A549 (cell line): ENCODE measurements at places on chromosomes 7 and 10.

DNA sequence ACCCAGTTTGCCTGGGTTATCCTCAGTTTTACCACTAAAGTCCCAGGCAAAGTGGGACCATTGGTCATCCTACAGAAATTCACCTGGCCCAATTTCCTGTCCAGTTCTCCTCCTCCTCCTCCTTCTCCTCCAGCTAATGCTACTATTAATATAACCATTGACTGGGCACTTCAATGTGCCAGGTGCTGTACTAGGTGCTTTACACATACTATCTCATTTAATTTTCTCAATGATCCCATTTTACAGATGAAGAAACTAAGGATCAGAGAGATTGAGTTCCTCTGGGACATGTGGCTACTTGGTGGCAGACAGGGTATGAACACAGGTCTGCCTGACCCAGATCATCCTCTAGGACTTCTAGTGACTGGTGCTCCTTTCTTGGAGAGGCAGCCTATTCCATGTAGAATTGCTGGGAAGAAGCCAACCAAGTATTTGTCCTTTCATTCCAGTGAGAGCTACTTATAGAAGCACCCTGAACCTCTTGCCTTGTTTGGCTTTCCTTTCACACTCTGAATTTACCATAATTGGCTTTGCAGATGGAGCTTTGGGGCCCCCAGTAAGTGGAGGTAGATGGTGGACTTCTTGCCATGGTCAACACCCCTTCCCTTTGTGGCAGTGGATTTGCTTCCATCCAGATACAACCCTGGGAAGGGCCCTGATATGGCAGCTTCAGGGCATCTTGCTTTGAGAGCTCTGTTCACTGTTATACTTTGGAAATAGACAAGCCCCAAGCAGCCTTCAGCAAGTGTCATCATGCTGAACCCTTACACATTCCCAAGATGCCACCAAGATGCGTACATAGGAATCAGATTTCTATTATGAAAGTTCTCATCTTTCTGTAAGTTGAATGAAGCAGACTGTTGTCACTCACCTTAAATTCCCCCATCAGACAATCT, 78.7 kb downstream of the MYOF start:
- no peak for DNase-seq

- no peak for DNase-seq
Observed at GRCh38 chr7:37439653-37440026, 9.0 kb downstream of the ELMO1 start.

GRCh38 chr7:12694817-12695216, 7.4 kb downstream of the ARL4A start:
- DNase-seq = no peak

DNA sequence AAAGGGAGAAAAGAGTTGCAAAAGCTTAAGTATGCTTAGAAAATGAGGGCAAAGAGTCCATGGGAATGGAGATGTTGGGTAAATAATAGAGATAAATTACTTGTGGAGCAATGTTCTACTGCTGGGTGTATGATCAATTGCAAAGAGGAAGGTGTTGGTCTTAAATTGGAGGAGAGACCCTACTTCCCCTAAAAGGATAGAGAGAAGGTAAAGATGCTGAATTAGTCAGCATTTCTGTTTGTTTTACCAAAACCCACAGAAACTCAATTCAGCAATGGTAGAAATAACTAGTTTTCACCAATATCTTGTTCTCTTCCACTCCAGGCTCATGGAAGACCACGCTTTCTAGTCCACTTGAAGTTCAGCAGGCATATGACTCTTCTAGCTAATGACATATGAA, 32.1 kb downstream of the ASB4 start:
- no peak for DNase-seq

- DNase-seq = no peak
Observed at GRCh38 chr10:6333973-6334372, 131.2 kb downstream of the PFKFB3 start.
